Astrocyte (in vitro differentiated cells and primary cell): ENCODE measurements at places on chromosomes 3 and 15.

GRCh38 chr3:25571285-25571684 is 93.4 kb downstream of the TOP2B start:
- no peak for DNase-seq

DNA sequence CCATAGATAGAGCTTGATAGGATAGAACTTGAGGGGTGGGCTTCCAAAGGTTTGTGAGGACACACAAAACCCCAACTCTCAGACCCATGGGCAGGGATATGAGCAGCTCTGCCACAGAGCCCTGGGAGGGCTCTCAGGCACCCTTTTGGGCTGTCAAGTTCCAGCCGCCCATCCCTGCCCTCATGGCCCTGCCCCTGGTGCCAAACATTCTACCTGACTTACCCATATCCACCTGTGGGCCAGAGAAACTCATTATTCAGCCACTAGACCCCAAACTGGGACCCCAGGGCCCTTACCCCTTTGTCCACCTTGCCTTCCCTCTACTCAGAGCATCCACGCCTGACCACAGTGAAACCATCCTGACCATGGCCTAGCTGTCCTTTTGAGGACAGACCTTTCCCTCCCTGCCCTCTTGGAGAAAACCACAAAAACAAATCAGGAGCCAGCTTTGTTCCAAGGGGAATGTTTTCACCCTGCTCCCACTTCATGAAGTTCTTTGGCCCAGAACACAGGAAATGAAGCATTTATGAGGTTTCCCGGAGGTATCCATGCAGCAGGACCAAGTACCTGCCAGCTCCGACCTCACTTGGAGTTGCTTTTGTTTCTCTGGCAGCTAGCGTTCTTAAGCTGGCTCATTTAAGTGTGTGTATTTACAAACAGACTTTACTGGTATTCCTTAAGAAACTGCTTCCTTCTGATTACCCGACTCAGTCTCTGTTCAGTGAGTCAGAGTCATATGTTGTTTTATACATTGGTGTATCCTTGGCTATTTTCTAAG is 34.2 kb upstream of the GALNT15 start:
- DNase-seq, result peak; percentile 97

GRCh38 chr3:49417516-49418120 is 4.7 kb downstream of the AMT start:
- no peak for DNase-seq

DNA sequence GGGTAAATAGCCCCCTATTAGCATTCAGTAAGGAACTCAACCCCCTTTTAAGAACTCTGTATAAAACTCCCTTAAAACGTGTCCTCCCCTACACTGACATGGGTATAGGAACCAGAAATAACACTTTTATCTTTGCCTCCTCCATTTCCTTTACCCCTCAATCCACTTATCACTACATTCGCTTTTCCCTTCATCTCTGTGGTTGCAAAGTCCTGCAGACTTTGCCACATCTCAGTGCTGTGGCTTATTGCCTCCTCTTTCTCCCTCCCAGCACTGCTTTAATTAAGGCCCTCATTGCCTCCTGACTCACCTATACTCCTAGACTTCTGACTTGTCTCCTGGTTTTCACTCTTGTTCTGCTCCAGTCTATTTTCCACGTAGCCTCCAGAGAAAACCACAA is 94.3 kb upstream of the GADL1 start:
- DNase-seq, result peak; percentile 32

DNA sequence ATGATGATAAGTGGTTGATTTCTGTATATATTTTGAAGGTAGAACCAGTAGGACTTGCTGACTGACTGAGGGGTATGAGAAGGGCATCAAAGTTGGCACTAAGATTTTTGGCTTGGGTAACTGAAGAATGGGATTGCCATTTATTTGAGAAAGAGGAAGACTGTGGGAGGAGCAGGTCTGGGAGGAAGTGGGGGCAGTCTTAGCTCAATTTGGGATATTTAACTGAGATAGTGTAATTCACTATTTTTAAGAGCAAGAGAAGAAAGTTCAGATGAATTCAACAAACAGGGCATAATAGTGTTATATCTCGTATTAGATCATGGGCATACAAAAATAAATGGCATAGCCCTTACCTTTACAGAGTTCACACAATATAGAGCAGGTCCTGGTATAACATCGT is 1.7 kb downstream of the BUB1B start:
- no peak for DNase-seq

DNA sequence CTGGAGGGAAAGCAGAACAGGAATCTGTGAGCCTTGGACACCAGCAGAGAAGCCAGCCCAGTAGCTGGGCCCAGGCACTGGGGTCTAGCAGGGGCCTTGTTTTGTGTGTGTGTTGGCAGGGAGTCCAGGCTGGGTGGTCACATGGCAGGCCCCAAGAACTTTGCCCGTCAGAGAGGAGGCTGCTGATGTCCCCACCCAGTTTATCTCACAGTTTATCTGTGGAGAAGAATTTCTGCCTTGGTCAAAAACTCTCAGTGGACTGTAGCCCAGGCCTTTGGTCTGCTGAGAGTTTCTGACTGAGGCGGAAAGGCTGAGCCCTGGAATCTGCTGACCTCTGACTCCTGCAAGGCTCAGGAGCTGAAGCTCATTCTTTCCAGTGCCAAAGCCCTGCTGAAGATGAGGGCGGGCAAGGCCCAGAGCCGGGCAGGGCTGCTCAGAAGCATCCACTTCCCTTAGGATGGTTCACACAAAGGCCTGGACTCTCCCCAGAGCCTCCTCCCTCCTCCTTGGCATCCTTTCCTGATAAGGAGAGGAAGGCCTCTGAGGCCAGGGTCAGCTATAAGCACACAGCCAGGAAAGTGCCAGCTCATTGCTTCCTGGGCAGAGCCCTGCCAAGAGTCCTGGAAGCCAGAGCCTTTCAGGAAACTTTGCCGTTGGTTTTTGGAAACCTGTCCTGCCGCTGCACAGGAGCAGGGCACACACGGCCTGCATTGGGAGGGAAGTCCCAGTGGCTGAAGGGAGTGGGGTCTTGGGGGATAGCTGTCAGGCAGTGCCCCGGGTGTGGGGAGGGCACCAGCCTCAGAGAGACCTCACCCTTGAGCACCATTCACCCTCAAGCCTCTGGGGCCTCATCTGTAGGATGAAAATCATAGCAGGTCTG is 37.2 kb upstream of the SLCO2A1 start:
- no peak for DNase-seq
